GM13977 (cell line): ENCODE measurements at places on chromosomes 12 and 14.
A peak's percentile ranks its signal among the peaks of the same experiment; 100 is the strongest.

DNA sequence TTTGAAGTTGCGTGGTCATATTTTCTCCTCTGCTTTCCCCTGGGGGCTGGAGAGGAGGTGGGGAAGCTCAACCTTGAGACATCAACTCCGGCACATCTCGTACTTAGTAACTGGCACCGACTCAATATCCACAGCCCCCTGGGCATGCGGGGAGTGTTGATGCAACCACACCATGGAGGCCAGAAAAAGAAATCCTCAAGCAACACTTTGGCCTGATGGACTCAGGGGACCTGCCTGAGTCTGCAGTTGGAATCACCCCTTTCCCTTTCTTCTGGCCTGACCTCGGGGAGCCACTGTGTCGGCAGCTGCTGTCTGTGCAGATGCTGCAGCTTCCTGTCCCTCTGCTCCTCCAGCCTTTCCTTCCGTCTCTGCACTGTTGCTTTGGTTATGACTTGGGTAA lies 11.4 kb upstream of the AACS start:
- DNase-seq, result no peak

DNA sequence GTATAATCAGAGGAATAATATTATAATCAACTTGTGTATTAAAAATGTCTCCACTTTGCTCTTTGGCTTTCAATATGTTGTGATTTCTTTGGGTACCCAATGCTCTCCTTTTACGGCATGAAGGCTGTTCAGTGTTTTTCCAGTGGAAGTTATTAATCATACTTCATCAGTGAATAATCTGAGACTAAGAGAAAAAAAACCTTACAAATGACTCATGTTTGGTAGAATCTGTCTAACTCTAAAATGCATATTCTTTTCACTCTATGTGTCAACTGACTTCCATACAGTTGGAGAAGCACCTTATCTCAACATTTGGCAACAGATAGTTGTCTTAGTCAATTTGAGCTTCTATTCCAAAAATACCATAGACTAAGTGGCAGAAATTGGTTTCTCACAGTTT lies 82.2 kb downstream of the PTPRO start:
- DNase-seq, result no peak

DNA sequence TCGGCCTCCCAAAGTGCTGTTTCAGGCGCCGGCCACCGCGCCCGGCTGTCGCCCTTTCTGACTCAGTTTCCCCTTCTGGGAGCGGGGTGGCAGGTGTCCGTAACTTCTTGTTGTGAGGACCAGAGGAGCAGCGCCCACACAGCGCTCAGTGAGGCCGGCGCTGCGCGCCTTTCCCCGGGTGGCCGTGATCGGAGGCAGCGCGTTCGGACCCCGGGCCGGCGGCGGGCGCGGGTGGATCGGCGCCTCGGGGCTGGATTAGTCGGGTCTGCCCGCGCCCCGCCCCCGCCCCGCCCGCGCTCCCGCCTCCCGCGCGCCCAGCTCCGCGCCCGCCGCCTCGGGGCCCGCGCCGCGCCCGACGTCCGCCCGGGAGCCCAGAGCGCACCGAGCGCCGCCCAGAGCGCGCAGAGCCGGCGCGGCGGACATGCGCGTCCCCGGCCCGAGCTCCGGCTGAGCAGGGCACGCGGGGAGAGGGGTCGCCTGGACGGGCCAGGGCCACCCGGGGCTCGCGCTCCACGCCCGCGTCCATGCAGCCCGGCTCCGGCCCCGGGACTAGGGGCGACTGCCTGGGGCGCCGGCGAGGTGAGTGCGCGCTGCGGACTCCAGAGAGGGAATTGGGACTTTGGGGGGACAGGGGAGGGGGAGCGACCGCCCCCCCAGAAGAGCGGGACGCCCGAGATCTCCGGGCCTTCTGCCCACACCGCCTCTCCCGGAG lies 50.6 kb downstream of the LRCOL1 start:
- peak; percentile 95 for DNase-seq

GRCh38 chr14:92252323-92252722 lies 70.6 kb upstream of the SLC24A4 start:
- no peak for DNase-seq

GRCh38 chr12:124749725-124750124 lies 113.9 kb downstream of the SCARB1 start:
- DNase-seq, result no peak

- no peak for DNase-seq
These were observed 605.4 kb downstream of the MED13L start for GRCh38 chr12:115672086-115672485.

DNA sequence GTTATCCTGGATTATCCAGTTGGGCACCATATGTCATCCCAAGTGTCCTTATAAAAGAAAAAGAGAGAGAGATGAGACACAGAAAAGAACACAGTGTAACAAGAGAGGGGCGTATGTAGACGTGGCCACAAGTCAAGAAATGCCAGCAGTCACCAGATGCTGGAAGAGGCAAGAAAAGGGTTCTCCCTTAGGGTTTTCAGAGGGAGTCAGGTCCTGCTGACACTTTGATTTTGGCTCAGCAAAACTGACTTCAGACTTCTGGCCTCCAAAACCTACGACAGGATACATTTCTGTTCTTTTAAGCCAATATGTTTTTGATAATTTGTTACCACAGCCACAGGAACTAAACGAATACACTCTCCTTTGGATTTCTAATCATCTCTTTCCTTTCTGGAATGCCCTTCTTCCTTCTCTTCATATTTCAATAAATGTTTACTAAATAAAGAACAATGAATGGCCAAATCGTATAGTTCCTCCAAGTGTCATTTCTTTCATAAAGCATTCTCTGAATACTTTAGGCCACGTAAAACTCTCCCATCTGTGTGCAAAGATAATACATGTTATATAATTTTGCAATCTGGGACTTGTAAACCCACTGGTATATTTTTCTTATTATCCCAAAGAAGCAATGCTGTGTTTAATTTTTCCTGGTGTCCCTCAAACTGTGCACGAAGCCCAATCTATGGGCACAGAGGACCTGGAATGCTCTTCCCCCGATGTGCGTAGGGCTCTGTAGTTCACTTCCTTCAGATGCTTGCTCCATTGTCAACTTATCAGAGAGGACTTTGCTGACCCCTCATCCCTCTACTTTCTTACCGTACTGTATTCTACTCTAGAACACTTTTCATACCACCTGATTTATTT lies 303.6 kb downstream of the CEP128 start:
- DNase-seq, result no peak

- no peak for DNase-seq
These were observed 133.7 kb upstream of the RASSF8 start for GRCh38 chr12:25824734-25825133.

GRCh38 chr12:57487055-57487596 lies 742 bp upstream of the MARS1 start:
- no peak for DNase-seq

DNA sequence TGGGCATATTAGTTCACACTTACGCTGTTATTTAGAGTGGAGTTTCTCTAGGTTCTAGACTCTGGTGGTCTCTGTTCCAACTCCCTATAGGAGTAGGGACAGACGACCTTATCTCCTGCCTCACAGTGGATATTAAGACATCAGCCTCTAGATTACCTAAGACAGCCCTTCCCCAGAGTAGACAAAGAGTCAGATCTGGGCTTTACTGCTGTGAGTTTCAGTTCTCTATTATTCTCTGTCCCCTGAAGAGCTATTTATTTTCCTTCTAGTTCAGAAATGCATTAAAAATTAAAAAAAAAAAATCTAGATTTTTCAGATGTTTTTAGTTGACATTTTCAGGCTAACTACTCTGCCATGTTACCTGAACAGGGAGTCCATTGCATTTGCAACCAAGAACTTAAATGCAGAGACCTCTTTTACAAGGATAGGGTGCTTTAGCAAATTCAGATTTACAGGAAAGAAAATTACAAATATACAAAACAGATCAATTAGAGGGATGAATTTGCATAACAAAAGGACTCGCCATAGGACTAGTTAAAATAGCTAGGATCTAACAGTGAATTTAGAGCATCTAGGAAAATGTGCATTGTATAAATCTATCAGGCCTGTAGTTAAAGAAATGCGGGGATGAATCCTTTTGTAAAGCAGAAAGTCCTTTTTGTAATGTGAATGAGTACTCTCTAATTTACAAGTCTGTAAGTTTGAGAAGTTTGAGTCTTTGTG lies 381.4 kb downstream of the APAF1 start:
- no peak for DNase-seq

GRCh38 chr14:31487886-31488285 lies at the start of gene GPR33:
Gene GPR33 (minus strand): TSS chr14:31488039. CDS start chr14:31483965, 4,074 bp downstream.
- DNase-seq, result no peak

DNA sequence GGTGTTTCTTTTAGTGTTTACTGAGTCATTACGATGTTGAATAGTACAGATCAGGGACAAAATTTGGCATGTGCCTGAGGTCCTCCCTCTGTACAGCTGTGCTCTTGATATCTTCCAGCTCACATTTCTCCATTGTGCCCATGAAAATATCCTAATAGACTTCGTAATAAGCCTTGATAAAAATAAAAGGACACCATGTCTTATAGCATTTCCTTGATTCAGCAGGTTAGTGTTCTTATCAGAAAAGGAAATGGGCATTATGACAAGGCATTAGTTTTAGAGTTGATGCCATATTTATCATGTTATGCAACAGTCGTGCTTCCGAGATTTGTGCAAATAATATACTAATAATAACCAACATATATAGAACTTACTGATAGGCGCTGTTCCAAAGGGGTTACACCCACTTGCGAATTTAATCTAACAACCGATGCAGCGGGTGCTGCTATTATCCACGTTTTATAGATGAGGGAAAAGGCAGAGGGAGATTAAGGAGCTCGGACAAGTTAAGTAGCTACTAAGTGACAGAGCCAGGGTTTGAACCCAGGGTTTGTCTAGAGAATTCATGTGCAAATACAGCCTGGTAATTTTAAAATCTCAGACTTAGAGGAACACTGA lies 15.1 kb upstream of the WNK1 start:
- no peak for DNase-seq

DNA sequence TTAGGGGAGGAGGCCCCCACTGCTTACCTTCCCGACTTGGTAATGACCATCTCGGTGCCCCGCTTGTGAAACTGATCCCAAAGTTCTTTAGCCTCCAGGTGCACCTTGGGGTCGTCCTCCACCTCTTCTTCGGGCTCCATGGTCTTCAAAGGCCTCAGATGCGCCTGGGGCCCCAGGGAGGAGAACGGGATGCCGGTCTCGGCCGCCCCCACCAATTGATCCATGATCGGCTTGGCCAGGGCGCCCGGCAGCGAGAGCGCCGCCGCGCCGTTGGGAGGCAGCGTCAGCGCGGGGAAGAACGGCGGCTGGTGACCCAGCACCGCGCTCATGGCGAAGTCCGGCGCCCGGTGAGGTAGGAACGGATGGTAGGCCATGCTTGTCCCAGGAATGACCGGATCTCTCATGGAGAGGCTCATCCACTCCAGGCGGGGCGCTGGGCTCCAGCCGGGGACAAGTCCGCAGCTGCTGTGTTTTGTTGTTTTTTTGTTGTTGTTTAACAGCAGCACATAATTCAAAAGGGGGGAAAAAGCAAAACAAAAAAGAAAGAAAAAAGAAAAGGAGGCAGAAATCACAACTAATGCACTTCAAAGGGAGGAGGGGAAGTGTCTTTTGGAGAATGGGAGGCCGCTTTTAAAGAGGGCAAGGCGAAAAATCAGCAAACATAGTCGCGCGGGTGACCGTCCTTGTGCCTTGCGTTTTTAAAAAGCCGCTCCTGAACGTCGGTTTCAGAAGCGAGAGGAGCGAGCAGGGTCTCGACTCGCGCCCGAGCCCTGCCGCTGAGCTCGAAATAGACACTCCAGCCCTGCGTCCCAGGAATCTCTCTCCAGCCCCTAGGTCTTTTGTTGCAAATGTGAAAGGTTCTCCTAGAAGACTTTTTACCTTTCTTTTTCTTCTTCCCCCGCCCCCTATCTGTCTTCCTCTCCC lies 928 bp downstream of the TBX3 start:
- no peak for DNase-seq

DNA sequence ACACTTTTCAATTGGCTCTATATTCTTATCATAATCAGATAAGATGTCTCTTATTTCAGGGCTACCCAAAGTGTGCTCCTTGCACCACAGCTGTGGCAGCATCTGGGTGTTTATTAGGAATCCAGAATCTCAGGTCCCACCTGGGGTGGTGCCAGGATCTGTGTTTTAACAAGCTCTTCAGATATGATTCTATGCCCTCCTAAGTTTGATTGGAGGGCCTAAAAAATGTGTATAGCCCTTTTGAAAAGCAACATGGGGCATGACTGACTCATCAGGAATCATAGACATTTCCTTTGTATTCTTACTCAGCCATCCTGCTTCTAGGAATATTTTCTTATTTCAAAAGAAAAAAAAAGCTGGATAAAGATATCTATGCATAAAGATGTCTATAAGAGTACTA lies 103.1 kb downstream of the HELB start:
- no peak for DNase-seq

GRCh38 chr12:106682594-106683234 lies 91.8 kb upstream of the RIC8B start:
- DNase-seq, result no peak

- no peak for DNase-seq
These were observed 109.7 kb downstream of the CRADD start for GRCh38 chr12:93786656-93787397.

GRCh38 chr14:74784634-74785033 lies 21.5 kb downstream of the YLPM1 start:
- DNase-seq, result no peak

DNA sequence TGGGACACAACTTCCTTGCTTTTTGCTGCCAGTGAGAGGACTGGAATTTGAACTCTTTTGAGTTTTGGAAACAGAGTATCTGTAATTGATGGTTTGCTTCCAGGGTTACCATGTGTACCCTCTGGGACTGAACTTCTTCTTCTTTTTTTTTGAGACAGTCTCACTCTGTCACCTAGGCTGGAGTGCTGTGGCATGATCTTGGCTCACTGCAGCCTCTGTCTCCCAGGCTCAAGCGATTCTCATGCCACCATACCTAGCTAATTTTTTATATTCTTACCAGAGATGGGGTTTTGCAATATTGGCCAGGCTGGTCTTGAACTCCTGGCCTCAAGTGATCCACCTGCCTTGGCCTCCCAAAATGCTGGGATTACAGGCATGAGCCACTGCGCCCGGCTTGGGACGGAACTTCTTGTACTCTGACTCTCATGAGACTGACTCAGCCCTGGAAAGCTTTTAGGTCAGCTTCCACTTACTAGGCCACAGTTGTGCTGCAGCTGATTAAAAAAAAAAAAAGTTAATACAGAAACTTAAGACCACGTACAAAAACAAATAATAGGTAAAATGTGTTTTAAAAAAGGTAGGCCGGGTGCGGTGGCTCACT lies 15.8 kb downstream of the SEL1L start:
- DNase-seq, result no peak

- DNase-seq, result no peak
These were observed 364.9 kb downstream of the GALC start for GRCh38 chr14:87628129-87628528.
